ENCODE measurements at places on chromosomes 1 and 21.

- DNase-seq: no peak
Observed at GRCh38 chr1:118504221-118504644, 319.2 kb upstream of the SPAG17 start.

DNA sequence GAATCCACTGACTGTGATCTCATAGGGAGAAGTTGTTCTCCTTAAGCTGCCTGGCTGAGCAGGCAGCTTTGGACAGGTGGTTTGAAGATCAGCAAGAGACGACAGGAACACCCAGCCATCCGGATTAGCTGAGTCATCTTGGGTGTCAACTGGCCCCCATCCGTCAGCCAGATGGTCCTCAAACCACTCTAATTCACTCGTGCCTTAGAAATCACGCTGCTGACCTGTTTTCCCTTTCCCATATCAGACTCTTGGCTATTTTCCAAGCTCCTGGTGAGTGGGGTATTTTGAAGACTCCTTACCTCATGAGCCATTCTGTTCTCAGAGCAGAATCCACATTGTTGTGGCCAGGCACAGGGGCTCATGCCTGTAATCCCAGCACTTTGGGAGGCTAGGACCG, 149.1 kb upstream of the L1TD1 start:
- no peak for DNase-seq

GRCh38 chr1:87647430-87648177, 318.9 kb downstream of the LMO4 start:
- no peak for DNase-seq

DNA sequence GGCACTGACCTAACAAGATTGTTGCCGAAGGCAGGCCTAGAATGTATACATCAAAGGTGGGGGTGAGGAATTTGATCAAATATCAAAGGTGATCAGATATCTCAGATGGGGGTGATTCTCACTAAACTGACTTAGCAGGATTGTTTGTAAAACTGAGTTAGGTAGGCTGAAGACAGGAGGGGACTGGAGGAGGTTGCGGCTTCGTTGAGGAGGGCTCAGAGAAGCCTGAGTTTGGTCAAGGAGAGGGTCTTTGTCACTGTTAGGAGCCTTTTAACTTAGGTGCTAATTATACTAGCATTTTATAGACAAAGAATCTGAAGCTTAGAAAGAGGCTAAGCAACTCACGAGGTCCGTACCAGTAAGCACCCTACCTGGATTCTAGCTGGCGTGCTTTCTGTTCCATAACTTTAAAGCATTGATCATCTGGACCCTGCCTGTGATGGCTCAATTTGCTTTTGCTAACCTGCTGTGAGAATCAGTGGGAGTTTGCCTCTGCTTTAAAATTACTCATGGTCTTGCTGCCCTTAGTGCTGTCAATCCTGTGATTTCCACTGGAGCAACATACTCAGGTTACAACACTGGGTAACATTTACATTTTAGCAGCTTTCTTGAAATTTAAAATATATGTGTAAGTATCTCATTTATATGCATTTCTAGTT, 49.8 kb downstream of the ITSN1 start:
- no peak for DNase-seq

DNA sequence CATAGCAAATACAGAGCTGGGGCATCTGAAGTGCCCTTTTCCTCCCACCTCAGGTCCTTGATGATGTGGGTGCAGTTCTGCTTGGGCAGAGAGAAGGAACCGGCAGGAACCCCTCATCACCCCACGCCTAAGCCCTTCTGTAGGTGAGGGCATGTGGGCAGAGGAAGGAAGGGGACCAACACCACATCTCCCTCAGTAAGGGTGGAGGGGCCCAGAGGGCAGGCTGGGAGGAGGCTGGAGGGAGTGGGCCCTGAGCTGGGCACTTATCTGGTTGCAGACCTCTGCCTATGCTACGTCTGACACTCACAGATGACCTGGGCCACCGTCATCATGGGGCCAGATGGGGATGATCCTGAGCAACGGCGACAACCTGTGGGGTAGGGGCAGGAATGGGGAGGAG, 11.0 kb downstream of the ZNF687 start:
- no peak for DNase-seq

GRCh38 chr21:39612233-39613040, at the start of gene B3GALT5:
Gene B3GALT5, plus strand, starts transcription at chr21:39612940. Its CDS starts 47,620 bp downstream, at chr21:39660560.
- DNase-seq: no peak

DNA sequence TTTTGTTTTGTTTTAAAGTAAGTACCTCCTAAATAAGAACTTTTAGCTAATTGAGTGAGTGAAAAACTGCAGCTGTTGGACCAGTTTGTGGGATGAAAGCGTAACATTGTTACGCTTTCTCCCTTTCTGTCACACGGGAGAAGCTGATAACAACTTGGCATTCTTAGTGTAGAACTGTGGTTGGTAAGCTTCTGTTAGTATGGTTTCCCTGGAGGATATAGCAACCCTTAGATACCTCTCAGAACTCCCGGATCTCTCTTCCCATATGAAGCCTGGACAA, 98.2 kb downstream of the CACHD1 start:
- no peak for DNase-seq

DNA sequence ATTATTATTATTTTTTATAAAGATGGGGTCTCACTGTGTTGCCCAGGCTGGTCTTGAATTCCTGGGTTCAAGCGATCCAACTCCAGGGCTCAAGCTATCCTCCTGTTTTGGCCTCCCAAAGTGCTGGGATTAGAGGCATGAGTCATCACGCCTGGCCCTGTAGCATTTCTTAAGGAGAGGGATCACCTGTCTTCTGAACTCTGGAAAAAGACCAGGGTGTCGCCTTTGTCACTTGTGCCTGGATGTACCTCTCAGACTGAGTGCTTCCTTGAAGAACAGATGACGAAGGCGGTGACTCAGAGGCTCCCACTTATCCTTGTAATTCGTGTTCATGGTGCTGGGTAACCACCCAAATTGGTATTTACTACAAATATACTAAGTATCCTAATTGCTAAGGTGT, 2.4 kb upstream of the CGN start:
- no peak for DNase-seq

DNA sequence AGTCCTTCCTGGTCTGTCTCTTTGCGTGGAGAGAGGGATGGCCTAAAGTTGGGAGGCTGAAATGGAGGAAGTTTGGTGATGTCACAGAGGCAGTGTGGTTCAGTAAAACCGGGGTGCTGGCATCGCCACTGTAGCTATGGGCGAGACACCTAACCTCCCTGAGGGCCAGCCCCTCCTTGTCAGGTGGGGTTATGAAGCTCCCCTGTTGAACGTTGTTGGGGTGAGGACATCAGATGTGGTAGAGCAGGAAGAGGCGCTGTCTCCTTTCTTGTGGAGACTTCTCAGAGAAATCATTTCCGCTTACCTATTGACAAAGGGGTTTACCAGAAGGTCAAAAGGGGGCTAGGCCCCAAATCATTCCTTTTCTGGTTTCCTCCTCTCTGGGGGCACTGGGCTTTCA, 294.7 kb downstream of the SIPA1L2 start:
- no peak for DNase-seq

GRCh38 chr1:188958461-188959115, 1519.1 kb downstream of the BRINP3 start:
- DNase-seq: no peak

GRCh38 chr1:212621043-212621948, 12.7 kb downstream of the ATF3 start:
- DNase-seq: no peak

DNA sequence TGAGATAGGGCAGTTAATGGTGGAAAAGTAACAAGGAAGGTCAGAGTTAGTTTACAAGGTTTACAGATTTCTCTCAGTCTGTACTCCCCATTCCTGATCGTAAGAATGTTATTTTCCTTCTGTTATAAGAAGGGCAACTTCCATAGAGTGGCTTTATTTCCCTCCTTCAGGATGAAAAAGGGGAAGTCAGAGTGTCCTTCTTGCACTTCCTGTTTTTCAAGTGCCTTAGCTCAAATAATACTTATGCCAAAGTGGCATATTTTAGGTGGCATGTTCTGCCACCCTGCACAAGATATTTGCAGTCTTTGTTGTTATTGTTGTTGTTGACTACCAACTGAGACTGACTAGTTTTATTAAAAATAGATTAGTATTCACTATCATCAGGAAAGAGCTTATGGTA, 730.7 kb upstream of the ADGRL4 start:
- no peak for DNase-seq

DNA sequence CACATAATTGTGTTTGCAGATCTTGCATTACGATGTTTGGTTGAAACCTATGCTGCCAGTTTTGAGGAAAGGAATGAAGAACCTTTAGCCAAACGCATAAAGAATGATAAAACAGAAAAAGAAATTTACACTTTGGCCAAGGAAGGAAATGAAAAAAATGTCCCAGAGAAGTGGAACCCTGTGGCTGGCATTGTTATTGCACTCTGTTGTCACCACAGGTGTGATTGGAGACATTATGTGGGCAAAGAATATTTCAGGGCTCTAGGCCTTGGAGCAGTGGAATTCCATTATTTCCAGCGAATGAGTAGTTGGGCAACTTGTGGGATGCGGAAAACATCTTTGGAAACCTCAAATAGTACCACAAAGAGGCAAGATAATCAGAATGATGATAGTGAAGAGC, 14.9 kb downstream of the TRMT13 start:
- DNase-seq: no peak

- no peak for DNase-seq
Observed at GRCh38 chr1:22388671-22389450, 62.8 kb upstream of the ZBTB40 start.

GRCh38 chr1:5966543-5967205, 25.6 kb downstream of the NPHP4 start:
- DNase-seq: no peak

- no peak for DNase-seq
Observed at GRCh38 chr1:22245726-22246125, 102.8 kb upstream of the WNT4 start.

GRCh38 chr1:9253453-9254105, 19.0 kb downstream of the H6PD start:
- no peak for DNase-seq

- no peak for DNase-seq
Observed at GRCh38 chr1:218705391-218705790, 360.3 kb downstream of the TGFB2 start.

DNA sequence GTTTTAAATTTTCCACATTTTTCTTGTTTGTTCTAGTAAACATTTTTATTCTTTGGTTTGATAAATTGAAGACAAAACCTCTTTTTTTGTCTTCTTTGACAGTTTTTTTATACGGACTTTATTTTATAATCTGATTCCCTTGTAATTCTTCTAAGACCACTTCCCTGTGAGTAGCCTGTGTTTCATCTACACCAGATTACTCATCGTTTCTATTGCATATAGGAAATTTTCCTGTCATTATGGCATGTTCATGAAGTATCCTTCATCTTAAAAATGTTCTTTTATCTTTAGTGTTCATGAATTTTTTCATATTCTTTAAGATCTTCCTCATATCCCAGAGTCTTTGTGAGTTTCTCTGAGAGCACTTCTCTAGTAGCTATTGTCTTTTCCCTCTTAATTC, 109.8 kb downstream of the USP25 start:
- no peak for DNase-seq

- DNase-seq: no peak
Observed at GRCh38 chr1:185351734-185352466, 34.9 kb upstream of the IVNS1ABP start.

GRCh38 chr1:248611883-248612414, 14.4 kb upstream of the OR2T10 start:
- no peak for DNase-seq

DNA sequence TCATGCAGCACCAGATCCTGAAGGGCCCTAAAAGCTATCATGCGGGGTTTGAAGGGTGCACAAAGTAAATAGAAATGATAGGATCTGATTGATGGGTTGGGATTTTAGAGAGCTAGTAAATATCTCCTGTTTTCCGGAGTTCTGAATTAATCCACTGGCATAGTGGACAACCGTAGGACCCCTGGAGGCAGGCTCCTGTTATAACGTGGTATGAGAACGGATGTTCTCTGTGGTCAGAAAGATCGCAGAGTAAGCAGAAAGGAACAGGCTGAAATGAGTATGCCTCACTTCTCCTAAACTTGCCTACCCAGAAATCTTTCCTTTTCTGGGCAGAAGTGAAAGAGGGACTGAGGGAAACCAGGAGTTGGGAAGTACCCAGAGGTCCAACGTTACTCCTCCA, 470.8 kb downstream of the AJAP1 start:
- DNase-seq: no peak

- DNase-seq: no peak
Observed at GRCh38 chr1:96978901-96979300, 257.3 kb downstream of the PTBP2 start.

All from left ventricle myocardium inferior (tissue), 1 donor.